RWPE2 (cell line): ENCODE measurements at places on chromosomes 7 and 10.
A peak's percentile ranks its signal among the peaks of the same experiment; 100 is the strongest.

DNA sequence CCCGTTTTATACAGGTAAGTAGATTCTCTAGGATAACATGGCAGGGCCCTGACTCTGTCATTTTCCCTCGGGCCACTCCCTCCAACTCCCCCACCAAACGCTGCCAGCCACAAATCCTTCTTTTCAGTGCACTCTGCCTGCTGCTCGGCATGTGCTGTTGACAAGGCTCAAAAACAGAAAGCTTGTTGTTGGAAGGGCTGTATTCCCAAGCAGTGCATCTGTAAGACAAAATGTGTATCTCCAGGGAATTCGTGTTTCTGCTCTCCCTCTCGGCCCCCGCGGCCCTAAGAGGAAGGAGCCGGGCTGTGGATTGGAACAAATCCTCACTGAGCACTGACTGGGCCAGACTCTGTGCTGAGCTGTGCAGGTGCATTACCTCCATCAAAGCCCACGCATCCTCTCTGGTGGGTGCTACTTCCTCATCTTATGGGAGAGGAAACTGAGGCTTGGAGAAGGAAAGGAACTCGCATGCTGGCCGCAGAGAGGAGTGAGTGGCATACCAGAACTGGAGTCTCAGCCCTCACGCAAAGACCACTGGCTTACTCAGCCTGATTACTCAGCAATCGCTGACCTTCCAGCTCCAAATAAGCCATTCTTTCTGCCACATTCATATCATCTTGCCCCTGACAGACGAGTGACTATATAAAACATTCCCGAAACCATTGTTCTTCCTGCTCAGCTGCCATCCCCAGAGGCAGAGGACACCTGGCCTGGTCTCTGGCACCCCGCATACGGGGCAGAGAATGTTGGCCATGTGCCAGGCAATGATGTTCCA, 33.5 kb upstream of the ENO4 start:
- no peak for DNase-seq

DNA sequence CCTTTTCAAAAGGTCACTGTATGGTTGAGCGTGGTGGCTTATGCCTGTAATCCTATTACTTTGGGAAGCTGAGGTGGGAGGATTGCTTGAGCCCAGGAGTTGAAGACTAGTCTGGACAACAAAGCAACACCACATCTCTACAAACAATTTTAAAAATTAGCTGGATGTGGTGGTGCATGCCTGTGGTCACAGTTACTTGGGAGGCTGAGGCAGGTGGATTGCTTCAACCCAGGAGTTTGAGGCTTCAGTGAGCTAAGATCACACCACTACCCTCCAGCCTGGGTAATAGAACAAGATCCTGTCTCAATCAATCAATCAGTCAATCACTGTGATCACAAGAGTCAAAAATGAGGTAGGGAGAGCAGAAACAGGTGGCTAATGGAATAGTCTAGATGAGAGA, 97.0 kb downstream of the SUGCT start:
- DNase-seq = no peak

DNA sequence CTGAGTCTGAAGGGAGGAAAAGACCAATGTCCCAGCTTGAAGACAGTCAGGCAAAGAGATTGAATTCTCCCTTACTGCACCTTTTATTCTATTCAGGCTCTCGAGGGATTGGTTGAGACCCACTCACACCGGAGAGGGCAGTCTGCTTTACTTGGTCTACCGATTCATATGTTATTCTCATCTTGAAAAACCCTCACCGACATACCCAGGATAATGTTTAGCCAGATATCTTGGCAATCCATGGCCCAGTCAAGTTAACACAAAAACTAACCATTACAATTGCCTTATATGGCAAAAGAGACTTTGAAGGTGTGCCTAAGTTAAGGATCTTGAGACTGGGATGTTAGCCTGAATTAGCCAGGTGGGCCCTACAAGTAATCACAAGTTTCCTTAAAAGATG, 53.8 kb upstream of the BET1 start:
- DNase-seq = no peak

DNA sequence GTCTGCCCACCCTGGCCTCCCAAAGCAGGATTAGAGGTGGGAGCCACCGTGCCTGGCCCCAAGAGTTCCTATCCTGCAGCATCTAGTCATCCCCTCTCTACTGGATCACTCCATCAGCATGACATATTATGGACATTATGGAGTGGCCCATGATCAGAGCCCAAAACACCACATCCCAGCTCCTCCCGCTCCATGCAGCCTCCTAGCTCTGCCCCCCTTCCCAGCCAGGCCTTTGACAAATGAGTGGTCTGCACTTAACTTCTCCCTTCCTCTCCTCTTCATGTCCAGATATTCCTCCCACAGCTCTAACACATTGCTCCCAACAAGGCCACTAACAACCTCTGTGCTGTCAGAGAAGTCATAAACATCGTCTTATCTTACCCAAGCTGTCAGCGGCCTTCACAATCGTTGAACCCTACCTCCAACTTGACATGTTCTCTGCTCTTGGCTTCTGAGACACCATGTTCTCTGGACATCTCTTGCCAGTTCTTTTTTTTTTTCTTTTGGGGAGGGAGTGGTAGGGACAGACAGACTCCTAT, 187.6 kb downstream of the NSUN6 start:
- DNase-seq = no peak

DNA sequence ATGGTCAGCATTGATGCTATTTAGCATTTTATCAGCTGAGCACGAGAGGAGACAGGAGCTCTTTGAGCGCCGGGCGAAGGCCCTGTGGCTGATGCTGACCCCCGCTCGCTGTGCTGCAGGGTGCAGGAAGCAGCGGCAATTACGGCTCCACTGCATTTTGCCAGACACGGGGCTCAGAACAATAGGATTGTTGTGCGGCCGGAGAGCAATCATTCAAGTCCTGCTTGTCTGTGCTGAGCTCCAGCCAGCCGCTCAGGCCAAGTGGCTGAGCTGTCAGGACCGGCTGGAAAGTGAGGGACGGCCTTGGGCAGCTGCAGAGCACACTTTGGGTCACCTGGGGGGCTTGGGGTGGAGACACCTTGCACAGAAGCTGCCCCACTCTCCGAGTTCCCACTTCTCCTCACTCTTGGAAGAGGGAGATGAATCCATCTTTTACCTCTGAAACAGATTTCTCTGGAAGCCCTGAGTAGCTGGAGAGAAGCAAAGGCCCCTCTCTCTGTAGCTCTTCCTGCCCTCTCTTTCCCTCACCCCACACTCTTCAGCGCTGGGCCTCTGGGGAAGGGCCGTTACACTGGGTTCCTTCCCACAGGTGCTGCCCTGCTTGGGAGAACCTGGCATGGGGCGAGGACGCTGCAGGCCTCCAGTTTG, 17.3 kb upstream of the ADARB2 start:
- no peak for DNase-seq

DNA sequence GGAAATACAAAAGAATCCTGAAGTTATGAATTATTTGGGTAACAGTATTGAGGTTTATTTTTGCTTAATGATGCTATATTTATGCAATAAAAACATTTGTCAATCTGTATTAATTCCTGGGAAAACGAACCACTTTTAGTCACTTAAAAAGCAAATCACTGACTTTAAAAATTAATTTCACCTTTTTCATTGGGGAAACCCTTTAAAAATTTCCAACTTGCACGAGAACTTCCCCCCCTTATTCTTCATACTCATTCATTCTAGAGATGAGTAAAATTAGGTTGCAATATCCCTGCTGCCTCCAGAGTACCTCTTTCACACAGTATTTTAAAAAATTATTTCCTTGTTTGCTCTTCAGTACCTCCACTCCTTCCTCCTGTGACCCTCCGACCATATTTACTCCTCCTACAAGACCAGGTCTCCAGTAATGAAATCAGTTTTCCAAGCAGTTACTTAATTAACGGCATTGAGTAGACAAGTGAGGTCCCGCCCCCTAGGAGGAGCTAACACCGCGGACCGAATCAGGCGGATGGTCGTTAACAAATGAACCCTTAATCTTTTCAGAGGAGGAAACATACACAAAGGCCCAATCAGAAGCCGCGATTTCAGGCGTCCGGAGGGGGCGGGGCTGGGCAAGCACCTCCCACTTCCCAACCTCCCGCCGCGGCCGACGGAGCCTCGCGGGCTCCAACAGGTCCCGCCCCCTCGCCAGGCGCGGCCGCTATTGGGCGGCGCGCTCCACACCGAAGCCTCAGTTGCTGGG, 465 bp upstream of the TRIM24 start:
- DNase-seq = peak; percentile 94

DNA sequence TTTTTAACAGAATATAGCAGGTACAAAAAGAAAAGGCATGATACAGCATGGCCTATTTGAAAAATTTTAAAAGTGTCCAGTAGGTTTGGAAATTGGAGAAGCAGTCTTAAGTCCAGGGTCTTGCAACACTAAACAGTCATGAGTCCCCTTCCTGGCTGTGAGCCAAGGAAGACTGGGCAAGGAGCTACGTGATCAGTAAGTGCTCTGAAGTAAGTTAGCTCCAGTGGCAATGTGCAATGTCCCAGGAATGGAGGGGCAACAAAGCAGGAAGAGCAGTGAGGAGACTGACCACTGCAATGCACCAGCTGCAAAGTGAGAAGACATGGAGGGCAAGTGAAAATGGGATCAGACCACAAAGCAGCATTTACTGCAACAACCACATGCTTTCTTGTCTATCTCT, 72.9 kb upstream of the GRID1 start:
- peak; percentile 73 for DNase-seq

DNA sequence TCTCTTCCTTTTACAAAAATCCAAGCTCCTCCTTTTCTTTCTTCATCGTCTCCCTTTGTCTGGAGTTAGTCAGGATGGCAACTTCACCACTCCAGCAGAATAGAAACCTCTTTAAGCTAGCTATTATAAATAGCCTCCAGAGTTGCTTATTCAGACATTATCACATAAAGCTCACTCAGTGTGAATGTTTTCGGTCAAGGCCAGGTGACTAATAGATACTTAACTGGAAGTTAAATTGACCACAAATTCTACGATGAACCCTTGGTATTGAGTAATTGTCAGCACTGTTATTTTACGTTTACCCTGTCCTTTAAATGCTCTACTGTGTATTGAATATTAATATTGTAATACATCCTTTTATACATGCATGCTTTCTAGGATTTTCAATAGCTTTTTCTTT, 340.4 kb downstream of the OTUD1 start:
- no peak for DNase-seq

DNA sequence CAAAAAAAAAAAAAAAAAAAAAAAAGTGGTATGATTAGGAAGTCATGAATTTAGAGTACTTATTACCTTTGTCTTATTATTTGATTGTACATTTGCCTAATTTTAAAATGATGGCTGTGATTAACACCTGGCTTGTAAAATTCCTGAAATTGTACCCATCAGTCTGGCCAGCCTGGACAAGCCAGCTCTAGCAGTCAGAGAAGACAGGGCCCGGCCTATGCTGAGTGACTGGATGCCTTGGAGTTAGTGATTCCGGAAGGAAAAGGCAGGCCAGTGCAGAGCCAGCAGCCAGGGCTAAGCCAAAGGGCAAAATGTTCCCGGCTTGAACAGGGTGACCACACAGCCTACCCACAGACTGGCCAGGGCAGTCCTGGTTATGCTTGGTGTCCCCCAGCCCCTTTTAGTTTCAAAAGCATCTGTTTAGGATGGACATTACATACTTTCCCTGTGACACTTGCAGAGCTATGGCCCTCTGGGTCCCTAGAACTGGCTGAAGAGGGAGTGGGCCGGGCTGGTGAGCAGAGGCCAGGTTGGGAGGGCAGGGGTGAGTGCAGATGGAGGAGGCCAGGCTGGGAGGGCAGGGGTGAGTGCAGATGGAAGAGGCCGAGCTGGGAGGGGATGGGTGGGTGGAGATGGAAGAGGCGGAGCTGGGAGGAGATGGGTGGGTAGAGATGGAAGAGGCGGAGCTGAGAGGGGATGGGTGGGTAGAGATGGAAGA, 61.7 kb downstream of the PROSER2 start:
- no peak for DNase-seq

DNA sequence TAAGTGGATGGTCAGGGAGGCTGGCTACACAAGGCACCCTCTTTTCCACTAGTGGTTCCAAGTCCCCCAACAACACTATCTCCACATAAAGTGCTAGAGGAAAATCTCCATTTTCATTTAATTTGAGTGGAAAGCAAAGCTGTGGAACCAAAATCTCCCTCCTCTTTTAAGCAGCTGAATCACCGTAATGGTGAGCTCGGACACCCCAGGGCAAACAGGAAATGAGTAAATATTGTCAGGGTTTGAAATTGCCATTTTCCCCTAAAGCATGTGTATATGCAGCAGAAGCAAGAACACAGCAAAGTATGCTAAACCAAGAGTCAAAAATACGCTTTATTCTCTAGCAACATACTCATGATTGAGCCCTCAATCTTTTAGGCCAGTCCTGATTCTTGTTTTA, 143.7 kb downstream of the GPAM start:
- no peak for DNase-seq

- no peak for DNase-seq
These were observed 528.4 kb downstream of the INHBA start for GRCh38 chr7:41174521-41174920.
